ENCODE measurements at places on chromosomes 2 and 18.

GRCh38 chr18:9653390-9653789, 39.0 kb upstream of the PPP4R1 start:
- DNase-seq, result no peak

- DNase-seq, result no peak
Observed at GRCh38 chr2:1788478-1788959, 44.2 kb upstream of the PXDN start.

GRCh38 chr2:5540856-5541255, 151.3 kb upstream of the SOX11 start:
- no peak for DNase-seq

- DNase-seq, result no peak
Observed at GRCh38 chr2:217168496-217168895, 308.6 kb upstream of the TNP1 start.

GRCh38 chr18:48961547-48961946, 10.8 kb upstream of the SMAD7 start:
- DNase-seq, result no peak

Data from retinal pigment epithelial cell (primary cell).